ENCODE measurements at places on chromosomes 12 and 14.

DNA sequence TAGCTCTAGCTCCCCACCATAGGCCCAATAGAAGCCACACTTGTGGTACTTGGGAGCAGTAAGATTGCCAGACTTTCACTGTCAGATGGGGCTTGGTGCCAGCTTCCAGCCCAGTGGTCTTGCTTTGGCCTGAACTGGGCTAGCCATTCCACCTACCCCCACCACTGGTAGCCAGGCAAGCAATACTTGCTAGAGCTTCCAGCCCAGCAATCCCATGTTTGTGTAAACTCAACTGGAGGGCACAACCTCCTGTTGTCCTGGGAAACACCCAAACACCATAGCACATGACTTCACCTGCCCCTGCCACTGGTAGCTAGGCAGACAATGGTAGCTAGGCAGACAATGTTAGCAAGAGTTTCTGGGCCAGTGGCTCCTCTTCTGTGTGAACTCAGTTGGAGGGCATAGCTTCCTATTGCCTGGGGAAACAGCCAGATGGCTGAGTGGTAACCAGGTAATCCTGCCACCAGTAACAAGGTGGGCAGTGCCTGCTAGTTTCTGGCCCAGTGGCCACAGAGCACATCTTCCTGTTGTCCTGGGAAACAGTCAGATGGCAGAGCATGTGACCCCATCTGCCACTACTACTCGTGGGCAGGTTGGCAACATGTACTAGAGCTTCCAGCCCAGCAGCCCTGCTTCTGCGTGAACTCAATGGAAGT is 5.6 kb upstream of the OR6C76 start:
- DNase-seq, result no peak

- no peak for DNase-seq
Observed at GRCh38 chr14:89247457-89248122, 169.4 kb downstream of the FOXN3 start.

DNA sequence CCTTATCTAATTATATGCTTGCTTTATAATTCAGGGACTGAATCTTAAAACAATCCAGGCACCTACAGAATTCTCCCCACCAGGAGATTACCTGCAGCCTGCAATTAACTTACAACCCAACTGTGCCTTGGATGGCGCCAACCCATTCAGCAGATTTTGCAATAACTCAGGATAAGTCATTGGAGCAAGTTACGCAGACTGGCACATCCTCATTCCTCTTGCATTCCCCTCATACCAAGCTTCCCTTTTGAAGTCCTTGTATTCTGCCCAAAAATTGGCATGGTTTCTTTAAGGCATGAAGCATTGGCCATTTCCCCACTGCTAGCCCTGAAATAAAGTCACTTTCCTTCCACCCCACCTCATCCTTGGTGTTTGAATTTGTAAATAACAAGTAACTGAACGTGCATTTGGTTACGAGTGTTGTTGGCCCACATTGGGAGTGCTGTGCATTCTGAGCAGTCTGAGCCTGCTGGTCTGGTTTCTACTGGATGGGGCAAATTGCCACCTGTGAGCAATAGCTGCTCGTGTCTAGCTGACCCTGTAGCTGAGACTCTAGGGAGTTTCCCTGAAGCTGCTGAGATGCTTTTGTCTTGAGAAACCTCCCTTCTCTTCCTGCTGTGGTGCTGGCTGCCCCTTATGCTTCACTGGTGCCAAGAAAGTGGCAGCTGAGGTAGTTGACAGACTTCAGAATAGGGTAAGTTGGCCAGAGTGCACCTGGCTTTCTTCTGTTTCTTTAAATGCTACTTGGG is 99.2 kb upstream of the SCAF11 start:
- no peak for DNase-seq

DNA sequence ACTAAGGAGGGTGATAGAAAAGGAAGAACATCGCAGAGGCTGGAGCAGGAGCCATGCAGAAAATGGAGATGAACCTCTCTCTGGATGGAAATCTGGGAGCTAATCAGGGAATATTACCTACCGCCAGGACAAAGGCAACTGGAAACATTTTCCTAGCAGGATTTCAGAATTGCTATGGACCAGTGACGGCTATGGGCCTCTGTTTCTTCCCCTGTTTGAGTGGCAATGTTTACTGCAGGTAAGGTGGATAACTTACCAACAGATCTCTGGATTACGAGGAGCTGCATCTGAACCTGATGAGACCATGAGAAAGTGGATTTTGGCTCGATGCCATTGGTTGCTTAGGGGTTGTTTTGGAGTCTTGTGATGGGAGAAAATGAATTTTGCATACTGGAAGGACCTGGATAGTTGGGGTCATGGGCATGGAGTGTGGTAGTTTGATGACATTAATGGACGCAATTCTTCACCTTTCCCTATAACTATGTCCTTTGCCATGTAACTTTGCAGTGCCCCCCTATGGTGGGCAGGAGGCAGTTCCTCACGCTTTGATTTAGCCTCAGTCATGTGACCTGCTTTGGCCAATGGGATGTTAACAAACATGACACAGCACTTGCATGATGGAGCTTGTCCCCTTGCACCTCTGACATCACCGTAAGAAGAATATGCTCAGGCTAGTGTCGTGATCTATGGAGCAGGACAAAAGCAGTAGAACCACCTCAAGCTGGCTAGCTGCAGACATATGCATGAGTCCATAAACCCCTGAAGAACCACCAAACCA is 51.1 kb downstream of the CALM1 start:
- peak; percentile 32 for DNase-seq

DNA sequence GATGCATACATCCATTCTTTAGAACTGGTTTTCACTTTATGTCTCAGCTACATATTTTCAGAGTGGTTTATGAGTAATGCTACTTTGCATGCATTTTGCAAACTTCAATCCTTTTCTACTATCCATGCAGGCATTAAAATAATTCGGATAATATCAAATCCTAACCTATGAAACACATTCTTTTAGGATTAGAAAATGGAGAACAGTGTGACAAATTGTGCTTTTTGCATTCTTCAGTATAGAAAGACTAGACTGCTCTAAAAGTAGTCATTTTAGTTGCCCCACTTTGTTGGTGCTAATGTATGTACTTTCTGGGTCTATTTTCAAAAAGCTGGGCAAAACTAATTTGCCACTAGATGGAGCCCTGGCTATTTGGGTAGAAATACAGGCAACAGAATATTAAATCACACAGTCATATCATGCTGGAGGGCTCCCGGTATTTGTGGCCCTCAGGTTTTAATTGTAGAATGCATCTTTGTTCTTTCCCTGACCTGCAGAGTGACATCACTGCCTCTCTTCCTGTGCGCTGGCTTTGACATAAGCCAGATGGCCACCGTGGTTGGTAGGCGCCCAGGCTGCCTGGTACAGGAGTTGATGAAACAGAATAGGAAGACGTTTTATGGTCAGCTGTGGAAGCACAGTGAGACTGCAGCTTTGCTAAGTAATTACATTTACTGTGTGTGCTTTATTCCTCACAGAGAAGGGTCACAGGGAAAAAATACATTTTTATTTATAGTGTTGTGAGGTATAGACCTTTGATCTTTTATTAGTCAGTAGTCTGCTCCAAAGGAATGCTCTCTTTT is 28.1 kb downstream of the MSRB3 start:
- peak; percentile 68 for DNase-seq

- peak; percentile 75 for DNase-seq
Observed at GRCh38 chr12:57216014-57216911, at the start of gene NXPH4. NXPH4 (plus strand) TSS chr12:57216794; CDS start chr12:57216970, 176 bp downstream.

DNA sequence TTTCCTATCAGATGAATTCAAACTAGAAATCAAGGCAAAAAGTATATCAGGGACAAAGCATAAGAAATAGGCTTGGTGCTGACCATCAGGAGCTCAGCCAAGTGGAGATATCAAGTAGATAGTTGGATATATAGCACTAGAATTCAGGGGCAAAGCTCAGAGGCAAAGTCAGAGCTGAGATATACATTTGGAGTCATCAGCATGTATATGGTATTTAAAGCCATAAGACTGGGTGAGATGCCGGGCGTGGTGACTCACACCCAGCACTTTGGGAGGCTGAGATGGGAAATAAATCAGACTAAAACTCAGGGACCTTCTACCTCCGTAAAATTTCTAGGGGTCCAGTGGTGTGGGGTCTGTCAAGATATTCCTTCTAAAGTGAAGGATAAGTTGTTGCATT is 38.9 kb upstream of the LIMA1 start:
- DNase-seq, result no peak

GRCh38 chr12:63206494-63206893 is 55.5 kb upstream of the AVPR1A start:
- DNase-seq, result no peak

GRCh38 chr14:77541905-77542304 is 43.3 kb upstream of the ISM2 start:
- DNase-seq, result no peak

GRCh38 chr14:67108230-67108629 is 81.0 kb upstream of the GARIN2 start:
- DNase-seq, result no peak

DNA sequence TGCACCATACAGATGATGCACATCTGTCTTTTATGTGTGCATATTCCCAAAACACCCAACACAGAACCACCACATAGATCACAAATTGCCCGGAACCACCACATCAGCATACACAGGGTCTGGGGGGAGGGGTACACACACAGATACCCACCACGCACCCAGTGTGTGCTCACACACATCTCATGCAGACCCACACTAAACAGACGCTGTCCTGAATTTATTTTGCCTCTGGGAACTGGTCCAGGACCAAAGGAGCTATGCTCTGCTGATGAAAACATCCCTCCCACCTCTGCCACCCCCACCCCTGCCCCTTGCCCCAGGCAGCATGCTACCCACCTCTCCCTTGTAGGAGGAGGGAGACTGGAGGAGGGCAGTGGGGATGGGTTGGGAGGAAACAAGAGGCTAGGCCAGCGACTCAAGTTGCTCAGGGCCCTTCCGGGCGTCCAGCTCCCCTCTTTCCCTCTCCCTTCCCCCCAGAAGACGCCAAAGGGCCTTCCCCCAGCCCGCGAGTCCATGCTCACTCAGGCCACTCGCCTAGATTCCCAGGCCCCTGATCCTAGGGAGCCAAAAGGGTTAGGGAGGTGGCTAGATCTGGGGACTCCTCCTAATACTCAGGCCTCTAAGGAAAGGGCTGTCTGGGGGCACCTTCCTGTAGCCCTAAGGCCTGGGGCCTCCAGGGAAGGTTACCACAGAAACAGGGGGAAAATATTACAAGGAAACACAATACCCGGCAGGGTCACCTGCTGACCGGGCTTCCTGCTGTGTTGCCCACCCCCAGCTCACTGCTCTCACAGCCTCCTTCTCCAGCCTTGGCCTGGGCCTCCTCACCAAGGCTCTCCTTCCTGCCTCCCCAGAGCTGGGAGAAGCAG is 3.1 kb downstream of the HDAC7 start:
- DNase-seq, result no peak

- DNase-seq, result no peak
Observed at GRCh38 chr12:4012977-4013968, 140.1 kb upstream of the PARP11 start.

DNA sequence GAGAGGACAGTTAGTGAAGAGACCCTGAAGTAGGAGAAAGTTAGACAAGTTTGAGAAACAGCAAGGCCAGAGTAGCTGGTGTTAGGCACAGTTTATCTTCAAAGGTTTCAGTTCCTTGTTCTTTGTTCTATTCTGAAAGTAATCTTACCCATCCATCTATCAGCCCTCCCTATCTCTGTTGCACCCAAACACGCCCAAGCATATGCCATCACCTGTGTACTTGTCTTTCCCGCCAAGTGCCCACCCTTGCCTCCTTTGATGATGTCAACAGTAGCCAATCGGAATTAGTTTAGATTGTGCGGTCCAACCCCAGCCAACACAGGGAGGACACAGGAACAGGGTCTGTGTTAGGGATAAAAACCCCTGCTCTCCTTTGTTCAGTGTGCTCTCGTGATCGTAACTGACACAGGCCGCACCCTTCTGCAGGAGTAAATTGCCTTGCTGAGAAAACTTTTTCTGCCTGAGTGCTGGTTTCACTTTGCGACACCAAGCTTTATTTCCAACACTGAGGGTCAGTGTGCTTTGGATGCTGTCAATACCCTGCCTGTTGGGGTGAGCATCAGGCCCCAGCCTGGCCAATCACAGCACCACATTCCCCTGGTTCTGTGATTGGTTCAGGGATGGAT is 4.7 kb upstream of the TMEM229B start:
- DNase-seq, result no peak

- DNase-seq, result no peak
Observed at GRCh38 chr12:104567832-104568486, 111.2 kb downstream of the CHST11 start.

- DNase-seq, result no peak
Observed at GRCh38 chr12:32074432-32074831, 32.2 kb upstream of the BICD1 start.

- DNase-seq, result no peak
Observed at GRCh38 chr14:68140806-68141205, 321.2 kb downstream of the RAD51B start.

DNA sequence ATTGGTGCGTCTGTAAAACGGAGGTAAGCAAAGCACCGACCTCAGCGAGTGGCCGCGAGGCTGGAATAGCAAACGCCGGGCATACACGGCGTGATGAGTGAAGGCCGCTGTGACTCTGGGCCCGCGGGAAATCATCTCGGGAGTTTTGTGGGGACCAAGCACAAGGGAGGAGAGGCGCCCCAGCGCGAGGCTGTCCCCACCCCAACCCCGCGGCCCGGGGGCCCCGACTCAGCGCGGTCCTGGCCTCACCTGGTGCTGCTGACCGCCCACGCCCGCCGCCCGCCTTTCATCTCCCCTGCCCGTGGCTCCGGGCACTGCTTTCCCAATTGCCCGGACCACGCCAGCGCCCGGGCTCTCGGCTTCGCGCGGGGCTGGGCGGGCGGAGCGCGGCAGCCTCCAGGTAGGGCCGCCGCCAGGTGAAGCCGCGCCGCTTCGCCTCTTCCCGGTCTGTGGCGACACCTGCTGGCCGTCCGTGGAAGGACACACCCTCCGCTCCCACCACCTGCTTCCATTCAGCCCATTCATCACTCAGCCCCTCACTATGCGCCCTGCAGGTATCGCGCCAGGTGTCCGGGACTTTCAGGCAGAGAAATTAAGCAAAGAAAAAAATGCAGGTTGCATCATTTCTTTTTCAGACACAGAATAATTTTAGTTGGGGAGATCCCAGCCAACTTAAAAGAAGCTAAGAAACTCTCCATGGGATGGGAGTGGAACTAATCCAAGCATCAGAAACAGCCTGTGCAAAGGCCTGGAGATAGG is 360.4 kb downstream of the MED13L start:
- DNase-seq, result peak; percentile 83

DNA sequence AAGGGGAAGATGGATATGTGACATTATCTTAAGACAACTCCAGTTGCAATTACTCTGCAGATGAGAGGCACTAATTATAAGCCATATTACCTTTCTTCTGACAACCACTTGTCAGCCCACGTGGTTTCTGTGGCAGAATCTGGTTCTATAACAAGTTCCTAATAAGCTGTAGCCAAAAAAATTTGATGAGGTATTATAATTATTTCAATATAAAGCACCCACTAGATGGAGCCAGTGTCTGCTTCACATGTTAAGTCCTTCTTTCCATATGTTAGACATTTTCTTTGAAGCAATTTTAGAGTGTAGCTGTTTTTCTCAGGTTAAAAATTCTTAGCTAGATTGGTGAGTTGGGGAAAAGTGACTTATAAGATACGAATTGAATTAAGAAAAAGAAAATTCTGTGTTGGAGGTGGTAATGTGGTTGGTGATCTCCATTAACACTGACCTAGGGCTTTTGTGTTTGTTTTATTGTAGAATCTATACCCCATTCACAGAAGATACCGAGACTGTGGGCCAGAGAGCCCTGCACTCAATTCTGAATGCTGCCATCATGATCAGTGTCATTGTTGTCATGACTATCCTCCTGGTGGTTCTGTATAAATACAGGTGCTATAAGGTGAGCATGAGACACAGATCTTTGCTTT is 36.9 kb downstream of the PSEN1 start:
- DNase-seq, result peak; percentile 64

All from T47D (cell line).